Thymus (tissue), 14 donors: ENCODE measurements at places on chromosomes 4 and X. TPM values are rescaled to one million over a fixed set of nuclear protein-coding genes. Genes with fewer than 3 reads are reported as not detected.

DNA sequence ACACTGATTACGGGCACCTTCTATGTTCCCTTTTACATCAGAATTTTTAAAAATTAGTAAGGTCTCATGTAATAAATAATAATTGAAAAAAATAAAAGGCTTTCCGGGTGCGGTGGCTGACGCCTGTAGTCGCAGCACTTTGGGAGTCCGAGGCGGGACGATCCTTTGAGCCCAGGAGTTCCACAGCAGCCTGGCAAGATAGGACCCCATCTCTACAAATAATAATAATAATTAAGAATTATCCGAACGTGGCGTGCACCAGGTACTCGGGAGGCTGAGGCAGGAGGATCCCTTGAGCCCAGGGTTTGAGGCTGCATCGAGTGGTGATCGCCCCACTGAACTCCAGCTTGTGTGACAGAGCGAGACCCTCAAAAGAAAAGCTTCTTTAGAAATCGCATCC is 771 bp upstream of the LAMTOR3 start:
- no peak for DNase-seq

- no peak for DNase-seq
These were observed 52.3 kb upstream of the PDLIM3 start for GRCh38 chr4:185587427-185588161.

GRCh38 chrX:151741606-151742005 is 7.1 kb downstream of the CNGA2 start:
- DNase-seq: no peak

- no peak for DNase-seq
These were observed 160.3 kb downstream of the AFAP1 start for GRCh38 chr4:7779432-7779768.

DNA sequence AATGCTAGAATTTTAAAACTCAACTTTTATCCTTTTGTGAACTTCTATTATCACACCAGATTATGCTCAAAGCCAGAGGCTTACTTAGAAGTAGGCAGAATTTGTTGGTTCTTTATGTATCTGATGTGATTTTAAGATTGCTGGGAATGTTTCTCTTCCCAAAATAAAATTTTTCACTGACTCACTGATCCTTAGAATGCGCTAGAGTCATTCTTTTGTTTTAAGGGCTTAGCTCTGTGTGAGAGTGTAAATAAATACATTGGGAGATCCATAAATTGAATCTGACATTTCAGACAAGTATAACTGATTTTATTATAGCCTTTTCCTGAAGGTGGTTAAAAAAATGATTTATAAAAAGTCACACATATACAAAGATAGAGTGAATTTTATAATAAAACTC is 101.3 kb downstream of the LARP1B start:
- no peak for DNase-seq

DNA sequence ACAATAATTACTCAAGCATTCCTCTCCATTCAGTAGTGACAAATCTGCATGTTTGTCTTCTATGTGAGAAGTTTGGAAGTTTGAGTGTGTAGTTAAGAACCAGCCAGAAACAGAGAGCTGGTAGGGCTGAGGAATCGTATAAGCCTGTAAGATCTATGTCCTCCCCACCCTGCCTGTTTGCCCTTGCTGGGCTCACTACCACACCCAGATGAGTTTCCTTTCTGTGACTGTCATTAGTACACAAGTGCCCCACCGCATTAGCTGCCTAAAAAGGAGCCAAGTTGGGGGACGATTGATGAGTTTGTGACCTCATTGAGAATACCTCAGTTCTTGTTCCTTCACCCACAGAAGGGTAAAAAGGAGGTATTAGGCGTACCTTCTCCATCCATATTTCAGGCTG is 28.3 kb downstream of the DOCK11 start:
- no peak for DNase-seq

GRCh38 chr4:122293374-122294365 is 85.1 kb upstream of the ADAD1 start:
- no peak for DNase-seq

DNA sequence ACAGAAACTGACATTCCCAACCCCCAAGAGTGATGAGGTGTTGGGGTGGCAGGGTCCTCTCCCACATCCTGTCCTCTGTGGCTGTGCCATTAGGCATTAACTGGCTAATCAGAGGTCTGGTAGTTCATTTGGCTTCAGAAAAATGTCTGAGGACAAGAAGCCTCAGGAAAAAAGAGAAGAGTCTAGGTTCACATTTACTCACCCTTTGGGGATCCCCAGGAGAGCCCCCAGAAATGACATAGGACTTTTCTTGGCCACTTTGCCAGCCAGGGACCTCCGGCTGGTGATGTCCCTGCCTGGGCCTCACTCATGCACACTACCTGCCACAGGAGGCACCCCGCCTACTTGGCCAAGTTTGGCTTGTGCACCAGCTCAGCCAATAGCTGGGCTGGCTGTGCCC is 173.0 kb downstream of the RBM46 start:
- DNase-seq: no peak

- DNase-seq: peak; percentile 4
These were observed 27.3 kb downstream of the PRDX4 start for GRCh38 chrX:23694606-23695005.

Gene SEC24B
- total RNA-seq: 15.3 TPM

Gene SORCS2
- 2.7 TPM for total RNA-seq

Gene PGAM4
- total RNA-seq: 0.14 TPM

Gene PDZD11
- total RNA-seq: 25.4 TPM

Gene MEPE
- total RNA-seq: 0.24 TPM

Gene C1QTNF7
- 0.61 TPM for total RNA-seq

Gene ATOH1
- under 0.01 TPM for total RNA-seq

Gene TEX13D
- total RNA-seq: 0.09 TPM

Gene TMEM175
- total RNA-seq: 10.9 TPM

Gene CENPE
- 21.2 TPM for total RNA-seq

Gene MAGEE2
- total RNA-seq: not detected

Gene TBC1D8B
- total RNA-seq: 1.5 TPM
